ENCODE measurements at places on chromosomes 7 and 10.

DNA sequence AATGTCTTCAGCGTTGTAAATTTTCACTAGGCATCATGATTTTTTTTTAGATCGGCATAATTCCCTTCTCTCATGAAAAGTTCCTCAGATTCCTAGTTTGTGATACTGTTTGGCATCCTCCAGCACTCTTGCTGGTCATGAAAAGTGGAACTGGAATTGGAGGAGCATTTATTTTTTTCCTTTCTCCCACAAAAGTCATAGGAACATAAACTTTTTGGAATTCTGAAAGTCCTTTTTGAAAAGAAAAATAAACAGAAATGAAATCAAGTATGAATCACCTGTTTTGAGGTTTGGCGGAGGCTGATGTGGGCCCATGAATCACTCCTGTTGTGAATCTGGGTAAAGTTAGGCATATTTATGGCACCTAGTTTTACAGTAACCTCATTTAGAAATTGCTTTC, 17.7 kb downstream of the CACNB2 start:
- no peak for DNase-seq

DNA sequence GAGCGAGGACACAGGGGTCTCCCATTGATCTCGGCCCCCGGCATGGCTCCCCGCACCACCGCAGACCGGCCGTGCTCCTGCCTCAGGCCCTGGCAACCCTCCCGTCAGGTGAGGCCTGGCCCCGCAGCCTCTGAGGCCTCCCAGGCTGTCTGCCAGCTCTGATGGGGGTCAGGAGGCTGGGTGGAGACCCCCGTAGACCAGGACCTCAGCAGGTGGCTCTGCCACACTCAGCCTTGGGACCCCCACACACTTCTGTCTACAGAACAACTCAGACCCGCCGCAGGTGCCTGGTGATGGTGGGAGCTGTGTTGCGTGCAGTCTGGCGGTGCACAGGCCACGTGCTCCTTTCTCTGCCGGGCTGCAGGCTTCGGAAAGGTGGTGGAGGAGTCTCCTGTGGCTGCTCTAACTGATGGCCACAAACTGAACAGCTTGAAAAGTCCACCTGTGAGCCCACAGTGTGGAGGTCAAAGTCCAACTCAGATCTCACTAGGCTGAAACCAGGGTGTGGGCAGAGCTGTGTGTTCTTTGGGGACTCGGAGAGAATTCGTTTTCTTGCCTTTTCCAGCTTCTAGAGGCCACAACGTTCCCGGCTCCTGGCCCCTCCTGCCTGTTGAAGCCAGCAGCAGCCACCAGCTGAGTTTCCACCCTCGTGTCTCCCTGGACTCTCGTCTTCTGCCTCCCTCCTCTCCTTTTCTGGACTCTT, 62.5 kb downstream of the PWWP2B start:
- no peak for DNase-seq

DNA sequence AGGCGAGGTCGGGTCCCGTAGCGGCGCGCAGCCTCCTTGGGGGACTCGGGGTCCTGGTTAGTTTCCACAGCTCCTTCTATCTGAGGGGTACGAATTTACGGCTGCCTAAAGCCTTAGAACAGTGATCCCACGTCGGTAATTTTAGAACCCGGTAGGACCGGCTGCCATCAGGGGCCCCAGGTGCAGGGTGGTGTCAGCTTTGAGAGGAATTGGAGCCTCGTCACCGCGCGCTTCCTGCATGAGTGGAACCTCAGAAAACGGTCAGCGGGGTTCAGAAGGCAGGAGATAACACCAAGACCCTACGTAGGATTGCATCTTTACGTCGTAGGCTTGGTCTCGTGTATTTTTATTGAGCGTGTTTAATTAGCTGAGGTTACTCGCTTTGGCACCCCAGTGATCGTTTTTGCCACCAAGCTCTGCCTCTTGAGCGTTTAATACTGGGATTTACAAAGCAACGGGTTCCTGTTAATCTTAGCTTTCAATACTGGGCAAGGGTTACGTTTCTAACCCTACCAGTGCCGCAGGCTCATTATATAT, 443 bp downstream of the RNF32 start:
- peak; percentile 38 for DNase-seq

- DNase-seq, result peak; percentile 80
Observed at GRCh38 chr7:100642534-100642907, 1.2 kb upstream of the TFR2 start.

GRCh38 chr10:59628456-59628855, 81.2 kb downstream of the SLC16A9 start:
- no peak for DNase-seq

DNA sequence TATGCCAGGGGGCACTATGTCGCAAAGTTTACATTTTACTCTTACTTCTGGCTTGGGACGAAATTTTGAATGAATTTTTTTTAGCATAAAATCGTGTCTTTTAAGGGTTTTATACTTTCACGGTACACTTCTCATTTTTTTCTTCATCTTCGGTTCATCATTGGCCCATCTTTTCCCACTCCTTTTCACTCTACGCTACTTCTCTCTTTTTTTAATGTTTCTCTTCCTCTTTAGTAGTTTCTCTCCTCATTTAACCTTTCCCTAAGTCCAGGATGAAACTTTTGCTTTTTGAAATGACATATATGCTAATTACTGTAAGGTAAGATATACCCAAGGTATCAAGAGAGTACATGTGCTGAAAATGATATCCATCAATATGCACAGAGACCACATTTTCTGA, 39.5 kb downstream of the C7orf33 start:
- no peak for DNase-seq

DNA sequence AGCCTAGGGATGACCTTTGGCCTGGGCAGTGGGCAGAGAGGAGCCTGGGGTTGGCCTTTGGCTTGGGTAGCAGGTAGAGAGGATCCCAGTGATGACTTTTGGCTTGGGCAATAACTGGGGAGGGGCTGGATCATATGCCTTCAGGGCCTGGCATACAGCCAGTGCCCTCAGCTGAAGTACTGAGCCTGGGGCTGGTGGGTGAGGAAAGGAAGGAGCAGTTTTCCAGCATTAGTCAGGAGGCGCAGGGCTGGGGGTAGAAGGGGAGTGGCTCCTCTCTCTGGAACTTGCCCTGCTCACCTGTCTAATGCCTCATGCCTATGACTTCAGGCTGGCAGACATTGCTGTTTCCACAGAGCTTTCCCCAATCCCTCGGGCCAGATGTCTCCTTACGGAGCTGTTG, 15.2 kb upstream of the COMTD1 start:
- no peak for DNase-seq

DNA sequence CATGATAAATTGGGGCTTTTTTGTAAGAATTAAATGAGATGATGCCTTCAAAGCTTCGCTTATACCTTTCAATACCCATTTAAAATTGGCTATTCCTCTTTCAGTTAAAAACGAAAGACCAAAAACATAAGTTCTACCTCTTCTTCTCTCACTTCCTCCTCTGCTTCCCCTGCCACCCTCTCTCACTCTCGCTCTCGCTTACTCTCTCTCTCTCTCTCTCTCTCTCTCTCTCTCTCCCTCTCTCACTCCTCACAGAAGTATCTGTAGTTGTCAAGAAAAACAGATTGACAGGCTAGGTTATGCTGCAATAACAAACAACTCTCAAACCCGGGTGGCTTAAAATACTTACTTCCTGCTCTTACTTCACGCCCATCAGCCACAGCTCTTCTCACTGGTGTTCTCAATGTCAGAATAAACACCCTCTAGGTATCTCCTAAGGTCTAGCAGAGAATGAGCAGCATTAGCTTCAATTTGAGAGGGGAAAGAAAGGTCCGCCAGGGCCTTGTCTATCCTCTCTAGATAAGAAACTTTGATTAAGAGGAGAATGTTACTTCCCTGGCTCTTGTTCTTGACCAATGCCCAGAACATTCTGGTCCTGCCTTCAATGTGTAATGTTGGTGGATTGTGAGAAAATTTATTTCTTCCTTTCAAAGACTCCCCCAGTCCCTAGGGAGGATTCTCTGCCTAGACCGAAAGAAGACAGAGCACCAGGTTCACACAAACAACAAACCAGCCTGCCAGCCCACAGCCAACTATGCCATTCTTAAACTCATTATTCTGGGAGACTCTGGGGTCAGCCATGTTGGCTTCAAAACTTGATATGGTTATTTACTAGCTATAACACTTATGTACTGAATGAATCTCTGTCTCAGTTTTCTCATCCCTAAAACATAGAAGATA, 1028.7 kb downstream of the XPNPEP1 start:
- no peak for DNase-seq

GRCh38 chr10:59876695-59877094, 29.7 kb downstream of the CCDC6 start:
- DNase-seq, result no peak

GRCh38 chr10:71285180-71285545, 33.9 kb upstream of the SLC29A3 start:
- DNase-seq, result peak; percentile 79

- DNase-seq, result no peak
Observed at GRCh38 chr10:62057359-62057758, 155.9 kb downstream of the ARID5B start.

GRCh38 chr7:41872966-41873365, 170.1 kb upstream of the INHBA start:
- no peak for DNase-seq

DNA sequence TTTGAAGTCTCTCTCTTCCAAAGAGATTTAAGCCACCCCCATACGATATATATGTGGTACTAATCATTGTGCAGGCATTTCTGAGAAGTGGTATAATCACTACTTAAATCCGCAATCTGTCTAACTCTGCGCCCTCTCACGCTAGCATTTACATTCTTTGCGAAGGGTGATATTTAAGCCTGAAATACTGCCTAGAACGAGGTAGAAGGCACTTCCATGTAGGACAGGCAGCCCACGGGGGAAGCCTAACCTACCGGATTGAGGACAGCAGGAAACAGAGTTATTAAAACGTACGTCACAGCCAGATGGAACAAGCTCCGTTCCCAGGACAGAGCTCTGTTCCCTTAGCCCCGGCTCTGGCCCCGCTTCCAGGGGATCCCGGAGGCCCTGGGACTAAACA, 59.3 kb upstream of the ECHDC3 start:
- no peak for DNase-seq

GRCh38 chr10:100238429-100238828, 9.0 kb upstream of the CHUK start:
- no peak for DNase-seq

DNA sequence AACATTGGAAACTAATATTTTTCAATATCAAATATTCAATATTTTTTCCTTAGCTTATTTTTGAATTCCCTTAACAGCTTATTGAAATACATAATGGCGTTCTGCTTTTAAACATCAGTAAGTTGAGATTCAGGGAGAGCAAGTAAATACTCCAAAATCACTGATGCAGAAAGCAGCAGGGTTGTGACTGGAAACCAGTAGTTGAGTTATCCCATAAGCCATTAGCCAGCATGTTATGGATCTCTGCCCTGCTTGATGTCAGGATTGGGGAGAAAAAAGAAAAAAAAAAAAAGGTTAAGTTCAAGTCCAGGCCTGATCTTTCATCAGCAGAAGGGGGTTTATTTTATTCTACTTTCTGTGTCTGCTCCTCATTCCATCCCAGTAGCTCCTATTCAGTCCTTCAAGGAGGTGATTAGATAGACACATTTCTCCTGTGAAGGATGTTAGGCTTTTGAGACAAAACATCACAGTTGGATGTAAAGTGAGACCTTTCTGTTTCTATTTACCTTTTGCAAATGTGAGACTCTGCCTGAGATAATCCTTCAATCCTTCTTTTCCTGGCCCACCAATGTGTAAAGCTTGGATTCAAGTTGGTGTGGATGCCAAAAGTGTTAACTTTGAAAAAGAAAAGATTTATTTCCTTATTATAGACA, 110.9 kb upstream of the HDAC9 start:
- DNase-seq, result no peak

DNA sequence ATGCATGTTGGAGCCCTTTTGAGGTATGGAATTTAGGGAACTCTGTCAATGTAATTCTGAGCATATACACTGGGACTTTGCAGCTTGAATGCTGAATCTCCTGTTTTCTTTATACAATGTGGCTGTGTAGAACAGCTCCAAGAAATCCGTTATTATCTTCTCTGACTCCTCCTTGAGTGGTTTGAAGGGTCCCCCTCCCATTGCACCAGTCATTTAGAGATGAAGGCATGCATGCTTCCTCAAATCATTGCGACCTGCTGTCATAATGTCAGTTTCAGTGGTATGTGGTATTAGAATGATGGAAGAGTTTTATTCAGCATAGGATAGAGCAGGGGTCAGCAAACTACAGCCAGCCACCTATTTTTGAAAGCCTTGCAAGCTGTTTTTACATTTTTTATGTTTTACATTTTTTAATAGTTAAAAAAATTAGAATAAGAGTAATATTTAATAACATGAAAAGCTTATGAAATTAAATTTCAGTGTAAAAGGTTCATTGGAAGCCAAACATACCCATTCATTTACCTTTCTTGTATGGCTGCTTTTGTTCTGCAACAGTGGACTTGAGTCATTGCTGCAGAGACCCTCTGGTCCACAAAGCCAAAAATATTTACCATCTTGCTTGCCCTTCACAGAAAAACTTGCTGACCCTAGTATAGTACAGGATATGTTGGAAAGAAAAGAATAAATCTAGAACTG, 8.1 kb downstream of the STK17A start:
- no peak for DNase-seq

DNA sequence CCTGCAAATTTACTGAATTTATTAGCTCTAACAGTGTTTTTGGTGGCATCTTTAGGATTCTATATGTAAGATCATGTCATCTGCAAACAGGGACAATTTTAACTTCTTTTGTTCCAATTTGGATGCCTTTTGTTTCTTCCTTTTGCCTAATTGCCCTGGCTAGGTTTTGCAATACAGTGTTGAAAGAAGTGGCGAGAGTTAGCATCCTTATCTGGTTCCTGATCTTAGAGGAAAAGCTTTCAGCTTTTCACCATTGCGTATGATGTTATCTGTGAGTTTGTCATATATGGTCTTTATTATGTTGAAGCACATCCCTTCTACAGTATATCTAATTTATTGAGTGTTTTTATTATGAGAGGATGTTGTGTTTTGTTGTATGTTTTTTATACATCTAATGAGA, 301.4 kb downstream of the PTPRN2 start:
- no peak for DNase-seq

GRCh38 chr7:105978035-105978434, 15.0 kb downstream of the CDHR3 start:
- no peak for DNase-seq

GRCh38 chr10:133458021-133458709, 4.4 kb downstream of the SCART1 start:
- DNase-seq, result no peak

DNA sequence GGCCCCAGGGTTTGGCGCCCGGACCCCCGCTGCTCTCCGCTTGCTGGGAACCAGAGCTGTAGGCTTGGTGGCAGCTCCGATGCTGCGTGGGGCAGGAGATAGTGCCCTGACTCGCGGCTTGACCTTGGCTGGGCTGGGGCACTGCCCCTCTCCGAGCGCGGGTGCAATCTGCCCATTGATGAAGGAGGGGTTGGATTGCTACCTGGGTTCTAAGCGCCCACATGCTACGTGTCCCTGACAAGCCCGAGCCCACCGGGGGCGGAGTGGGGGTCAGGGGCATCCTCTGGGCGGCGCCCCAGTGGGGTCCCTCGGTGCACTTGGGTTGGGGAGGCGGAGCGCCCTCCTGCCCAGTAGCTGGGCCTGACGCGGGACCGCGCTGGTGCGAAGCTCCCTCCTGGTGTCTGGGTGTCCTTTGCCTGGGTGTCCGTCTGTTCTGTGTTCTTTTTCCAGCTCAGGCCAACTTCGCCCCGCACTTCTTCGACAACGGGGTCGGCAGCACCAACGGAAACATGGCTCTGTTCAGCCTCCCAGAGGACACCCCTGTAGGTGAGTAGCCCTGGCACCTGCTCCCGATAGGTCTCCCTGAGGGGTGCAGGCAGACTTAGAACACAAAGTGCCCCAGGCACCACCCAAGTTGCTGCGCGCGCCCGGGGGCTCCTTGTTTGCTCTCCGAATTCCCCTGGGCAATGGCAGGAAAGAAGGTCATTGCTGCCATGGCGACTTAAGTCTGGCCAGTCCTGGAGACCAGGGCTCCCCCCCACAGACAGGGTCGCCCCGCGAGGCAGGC, 900 bp downstream of the CDHR1 start:
- DNase-seq, result no peak

- no peak for DNase-seq
Observed at GRCh38 chr10:929960-930624, 1.4 kb downstream of the LARP4B start.
